Upper lobe of right lung (tissue), 1 donor: ENCODE measurements at places on chromosomes 5 and 9. TPM values are rescaled to one million over a fixed set of nuclear protein-coding genes. Genes with fewer than 3 reads are reported as not detected.

DNA sequence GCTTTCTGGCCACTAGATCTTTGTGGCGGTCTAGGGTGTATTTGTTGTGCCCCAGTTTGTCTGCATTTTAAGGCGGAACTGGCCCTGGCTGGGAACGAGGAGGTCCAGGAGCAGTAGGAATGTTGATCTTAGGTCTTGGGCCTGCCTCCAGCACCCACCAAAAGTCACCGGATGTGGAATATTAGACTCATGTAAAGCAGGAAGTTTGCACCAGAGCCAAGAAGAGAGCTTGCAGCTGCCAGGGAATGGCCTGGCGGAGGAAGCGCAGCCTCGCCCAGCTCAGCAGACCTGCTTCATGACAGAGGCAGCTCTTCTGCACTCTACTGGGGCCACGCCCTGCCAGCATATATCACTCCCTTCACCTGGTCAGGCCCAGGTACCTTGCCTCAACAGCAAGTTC lies 3.3 kb downstream of the GPX3 start:
- H3K4me1 ChIP-seq, result peaks cover 51% of the 10 kb centered on the region
- H3K27me3 ChIP-seq, result no peaks in the 10 kb centered on the region
- H3K36me3 ChIP-seq, result peaks cover 54% of the 10 kb centered on the region
- H3K4me3 ChIP-seq, result peak overlapping the region; percentile 82

GRCh38 chr5:80409367-80409966 lies 1.6 kb downstream of the ZFYVE16 start:
- DNase-seq, result no peak
- peak overlapping the region; percentile 99 for H3K27ac ChIP-seq
- no peaks in the 10 kb centered on the region for H3K27me3 ChIP-seq
- peak overlapping the region; percentile 93 for H3K4me3 ChIP-seq

MVB12B gene
- 47.5 TPM for total RNA-seq

DNA sequence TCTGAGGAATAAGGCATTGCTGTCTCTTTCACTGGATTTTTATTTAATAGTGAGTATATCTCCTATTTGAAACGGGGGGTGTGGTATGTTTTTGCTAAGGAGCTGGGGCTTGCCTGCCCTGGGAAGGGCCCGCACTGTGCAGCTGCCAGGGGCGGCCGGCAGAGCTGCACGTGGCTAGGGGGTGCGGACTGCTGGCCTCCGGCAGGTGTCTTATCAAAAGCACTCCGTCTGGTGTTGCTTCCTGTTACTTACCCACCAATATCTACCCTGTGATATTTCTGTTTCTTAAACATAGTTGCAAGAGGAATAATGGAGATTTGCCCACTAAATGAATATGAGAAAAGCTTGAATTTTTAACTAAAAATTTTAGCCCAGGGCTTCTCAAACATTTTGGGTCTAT lies 232.0 kb downstream of the IRX1 start:
- DNase-seq, result no peak
- no peaks in the 10 kb centered on the region for H3K36me3 ChIP-seq
- no peaks in the 10 kb centered on the region for H3K27me3 ChIP-seq
- no peaks in the 10 kb centered on the region for H3K4me1 ChIP-seq
- H3K27ac ChIP-seq, result no peak overlapping the region

DNA sequence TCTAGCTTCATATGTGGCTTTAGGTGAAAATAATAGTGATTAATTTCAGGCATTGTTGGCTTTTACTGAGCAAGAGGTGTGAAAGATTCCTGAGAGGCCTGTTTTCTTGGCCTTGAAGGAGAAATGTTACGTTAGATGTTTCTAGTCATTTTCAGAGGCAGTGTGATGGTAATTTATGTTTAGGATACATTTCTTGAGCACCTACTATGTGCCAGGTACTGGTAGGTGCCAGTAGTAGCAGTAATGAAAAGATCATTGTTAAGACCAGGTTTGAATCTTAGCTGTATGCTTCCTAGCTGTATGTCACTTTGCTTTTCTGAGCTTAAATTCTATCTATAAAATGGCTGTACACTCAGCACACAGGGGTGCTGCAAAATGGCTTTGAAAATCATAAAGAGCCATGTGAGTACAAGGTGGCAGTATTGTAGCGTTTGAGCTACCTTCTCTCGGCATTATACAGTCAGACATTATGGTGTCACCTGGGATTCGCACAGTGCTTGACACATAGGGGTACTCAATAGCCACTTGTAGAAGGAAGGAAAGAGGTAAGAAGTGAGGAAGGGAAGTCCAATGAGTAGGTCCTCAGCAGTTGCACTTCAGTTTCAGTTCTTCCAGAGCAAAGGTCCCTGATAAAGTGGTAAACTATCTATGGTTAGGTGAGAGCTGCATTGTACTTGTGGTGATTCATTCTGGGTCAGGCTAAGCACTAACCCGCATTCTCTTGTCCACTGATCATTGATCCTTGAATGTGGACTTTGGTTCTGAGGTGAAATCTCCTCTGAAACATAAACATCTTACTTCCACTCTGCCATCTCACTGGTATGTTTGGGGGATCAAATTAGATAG lies 166.5 kb upstream of the NR3C1 start:
- no peaks in the 10 kb centered on the region for H3K27me3 ChIP-seq
- no peak overlapping the region for H3K4me3 ChIP-seq
- no peaks in the 10 kb centered on the region for H3K36me3 ChIP-seq

- H3K4me1 ChIP-seq, result peaks cover 56% of the 10 kb centered on the region
- no peak overlapping the region for H3K4me3 ChIP-seq
- peak overlapping the region; percentile 51 for H3K27ac ChIP-seq
- peaks cover 36% of the 10 kb centered on the region for H3K36me3 ChIP-seq
- DNase-seq, result no peak
Observed at GRCh38 chr5:151101151-151101550, 20.3 kb upstream of the TNIP1 start.

DNA sequence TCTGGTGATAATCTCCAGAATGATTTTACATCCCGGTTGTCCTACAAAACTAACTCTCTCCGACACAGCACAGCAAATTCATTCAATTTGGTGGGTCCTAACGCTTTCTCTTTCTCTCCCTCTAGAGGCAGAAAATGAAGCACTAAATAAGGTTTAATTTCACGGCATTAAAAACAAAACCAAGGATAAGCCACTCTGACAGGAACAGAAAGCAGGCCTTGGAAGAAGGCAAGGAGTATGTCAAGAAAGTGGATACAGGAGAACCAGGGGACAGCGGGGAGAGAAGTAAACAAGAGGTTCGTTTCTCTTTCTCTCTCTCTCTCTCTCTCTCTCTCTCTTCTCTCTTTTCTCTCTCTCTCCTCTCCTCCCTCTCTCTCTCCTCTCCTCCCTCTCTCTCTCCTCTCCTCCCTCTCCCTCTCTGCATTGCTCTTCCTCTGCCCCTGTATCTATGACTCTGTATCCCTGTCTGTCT lies 49.8 kb downstream of the EBF1 start:
- peaks cover 4% of the 10 kb centered on the region for H3K4me1 ChIP-seq
- no peak overlapping the region for H3K4me3 ChIP-seq
- peak overlapping the region; percentile 1 for H3K27ac ChIP-seq

NR5A1 gene
- not detected for total RNA-seq

GRCh38 chr5:14734396-14734795 lies 69.9 kb downstream of the OTULIN start:
- no peak overlapping the region for H3K27ac ChIP-seq
- H3K4me1 ChIP-seq, result no peaks in the 10 kb centered on the region
- H3K27me3 ChIP-seq, result no peaks in the 10 kb centered on the region
- no peak for DNase-seq
- no peaks in the 10 kb centered on the region for H3K36me3 ChIP-seq

DNA sequence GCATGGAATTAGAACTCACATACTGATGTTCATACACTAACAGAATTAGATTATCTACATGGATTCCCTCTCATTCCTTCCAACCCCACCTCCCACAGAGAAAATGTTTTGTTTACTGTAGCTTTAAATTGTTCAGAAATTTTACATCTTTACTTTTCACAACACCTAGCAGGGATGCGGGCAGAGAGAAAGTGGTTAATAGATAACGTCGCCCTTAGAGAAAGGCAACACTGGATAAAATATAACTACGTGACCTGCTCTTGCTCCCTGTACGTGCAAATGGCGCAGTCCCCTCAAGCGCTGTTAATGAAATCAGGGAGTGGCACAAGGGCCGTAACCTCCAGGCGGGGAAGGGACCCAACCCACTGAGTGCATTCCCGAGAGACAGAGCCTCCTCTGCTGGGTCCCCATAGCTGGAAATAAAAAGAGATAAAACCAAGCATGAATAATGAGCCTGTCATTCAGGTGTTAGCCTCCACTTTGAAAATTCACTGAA lies 125.3 kb upstream of the DAPK1 start:
- peak overlapping the region; percentile 7 for H3K27ac ChIP-seq
- no peaks in the 10 kb centered on the region for H3K36me3 ChIP-seq
- no peak for DNase-seq
- H3K4me3 ChIP-seq, result no peak overlapping the region

GRCh38 chr5:94391996-94392395 lies 226.4 kb downstream of the KIAA0825 start:
- H3K27ac ChIP-seq, result no peak overlapping the region
- H3K27me3 ChIP-seq, result no peaks in the 10 kb centered on the region
- no peak overlapping the region for H3K4me3 ChIP-seq

DNA sequence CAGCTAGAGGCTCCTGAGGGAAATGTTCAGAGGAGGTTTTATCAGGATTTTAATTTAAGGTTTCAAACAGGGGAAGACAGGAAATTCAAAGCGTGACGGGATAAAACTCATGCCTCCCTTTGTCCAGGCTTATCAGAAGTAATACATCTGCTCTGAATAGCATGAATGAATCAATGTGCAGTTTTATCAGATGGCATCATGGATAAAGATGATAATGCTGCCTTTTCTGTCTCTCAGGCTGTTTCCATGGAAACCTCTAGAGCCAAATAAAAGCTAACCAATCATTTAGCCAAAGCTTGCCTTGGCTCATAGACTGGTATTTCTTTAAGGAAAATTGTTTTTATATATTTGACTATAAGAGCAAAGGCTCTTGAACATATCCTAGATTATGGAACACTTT lies 16.4 kb downstream of the MFAP3 start:
- H3K36me3 ChIP-seq, result peaks cover 31% of the 10 kb centered on the region
- no peak overlapping the region for H3K27ac ChIP-seq
- H3K27me3 ChIP-seq, result no peaks in the 10 kb centered on the region
- H3K4me3 ChIP-seq, result no peak overlapping the region
- DNase-seq, result no peak
- H3K4me1 ChIP-seq, result no peaks in the 10 kb centered on the region

DNA sequence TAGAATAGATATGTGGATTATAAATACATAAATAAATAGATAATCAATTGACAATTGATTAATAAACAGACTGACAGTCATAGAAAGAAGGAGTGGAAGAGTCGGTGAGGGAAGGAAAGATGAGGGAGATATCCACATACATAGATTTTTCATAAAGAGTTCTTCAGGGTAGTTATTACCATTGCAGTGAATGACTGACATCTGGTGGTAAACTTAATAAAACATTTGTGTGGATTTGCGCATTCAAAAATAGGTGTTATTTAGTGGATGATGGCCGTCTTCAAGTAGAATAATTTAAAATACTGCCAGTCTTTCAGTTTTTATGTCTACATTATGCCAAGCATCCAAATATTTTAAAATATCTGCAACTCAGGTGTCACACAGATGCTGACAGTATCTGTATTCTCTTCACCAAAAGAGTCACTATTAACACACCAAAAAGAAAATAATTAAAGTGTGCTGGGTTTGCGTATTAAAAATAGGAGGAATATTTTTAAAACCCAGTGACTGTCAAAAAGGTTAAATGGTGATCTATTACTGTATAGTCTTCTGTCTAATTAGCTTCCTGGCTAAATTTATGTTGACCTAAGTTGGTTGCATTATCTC lies 78.8 kb downstream of the GIN1 start:
- H3K4me1 ChIP-seq, result no peaks in the 10 kb centered on the region
- DNase-seq, result no peak
- H3K4me3 ChIP-seq, result no peak overlapping the region
- no peaks in the 10 kb centered on the region for H3K27me3 ChIP-seq
- H3K27ac ChIP-seq, result no peak overlapping the region
- no peaks in the 10 kb centered on the region for H3K36me3 ChIP-seq

GRCh38 chr9:35907711-35908503 lies 1.4 kb upstream of the SPAAR start:
- peak; percentile 79 for DNase-seq
- H3K27ac ChIP-seq, result peak overlapping the region; percentile 97
- no peaks in the 10 kb centered on the region for H3K27me3 ChIP-seq
- peaks cover 85% of the 10 kb centered on the region for H3K4me1 ChIP-seq

GRCh38 chr5:119318256-119318894 lies 37.4 kb upstream of the TNFAIP8 start:
- H3K4me1 ChIP-seq, result peaks cover 3% of the 10 kb centered on the region
- no peak overlapping the region for H3K4me3 ChIP-seq
- no peaks in the 10 kb centered on the region for H3K27me3 ChIP-seq
- no peak for DNase-seq
- H3K27ac ChIP-seq, result no peak overlapping the region

DNA sequence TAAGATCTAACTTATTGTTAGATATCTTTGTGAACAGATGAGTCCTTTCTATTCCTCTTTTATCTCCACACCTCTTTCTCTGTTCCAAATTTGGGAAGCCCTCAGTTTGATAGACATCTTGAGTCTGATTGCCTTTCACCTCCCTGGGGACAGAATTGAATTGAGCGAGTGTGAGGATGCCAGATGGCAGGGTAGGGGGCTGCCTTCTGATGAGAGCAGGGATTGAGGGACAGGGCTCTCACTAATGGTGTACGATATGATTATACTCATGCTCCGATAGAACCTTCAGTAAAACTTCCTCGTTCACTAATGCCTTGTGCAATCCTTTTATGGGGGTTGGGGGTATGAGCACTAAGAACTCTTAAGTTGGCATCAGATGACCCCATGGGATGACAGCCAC lies 172.1 kb upstream of the DAP start:
- H3K4me3 ChIP-seq, result no peak overlapping the region
- no peaks in the 10 kb centered on the region for H3K36me3 ChIP-seq
- no peak overlapping the region for H3K27ac ChIP-seq

DNA sequence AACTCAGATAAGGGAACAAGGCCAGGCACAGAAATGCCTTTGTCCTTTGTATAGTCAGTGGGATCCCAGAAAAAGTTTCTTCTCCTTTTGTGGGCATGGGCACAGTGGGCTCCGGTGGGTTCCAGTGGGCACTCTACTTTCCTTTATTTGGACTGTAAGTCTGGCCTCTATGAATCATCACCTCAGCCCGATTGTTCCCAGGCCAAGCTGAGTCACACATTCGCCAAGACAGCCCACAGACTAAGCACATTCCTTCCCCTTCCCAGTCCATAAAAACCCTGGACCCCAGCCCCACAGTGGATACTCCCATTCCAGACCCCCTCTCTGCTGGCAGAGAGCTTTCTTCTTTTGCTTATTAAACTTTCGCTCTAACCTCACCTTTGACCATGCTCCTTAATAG lies 165.0 kb downstream of the FBXL17 start:
- H3K27ac ChIP-seq, result no peak overlapping the region
- H3K27me3 ChIP-seq, result no peaks in the 10 kb centered on the region
- H3K4me1 ChIP-seq, result no peaks in the 10 kb centered on the region
- no peaks in the 10 kb centered on the region for H3K36me3 ChIP-seq
- H3K4me3 ChIP-seq, result no peak overlapping the region

- no peak overlapping the region for H3K4me3 ChIP-seq
- H3K27me3 ChIP-seq, result no peaks in the 10 kb centered on the region
- H3K27ac ChIP-seq, result no peak overlapping the region
- H3K36me3 ChIP-seq, result no peaks in the 10 kb centered on the region
- peaks cover 5% of the 10 kb centered on the region for H3K4me1 ChIP-seq
Observed at GRCh38 chr5:110736753-110737152, 2.1 kb upstream of the SLC25A46 start.
